ENCODE measurements at places on chromosomes 16 and 17.

DNA sequence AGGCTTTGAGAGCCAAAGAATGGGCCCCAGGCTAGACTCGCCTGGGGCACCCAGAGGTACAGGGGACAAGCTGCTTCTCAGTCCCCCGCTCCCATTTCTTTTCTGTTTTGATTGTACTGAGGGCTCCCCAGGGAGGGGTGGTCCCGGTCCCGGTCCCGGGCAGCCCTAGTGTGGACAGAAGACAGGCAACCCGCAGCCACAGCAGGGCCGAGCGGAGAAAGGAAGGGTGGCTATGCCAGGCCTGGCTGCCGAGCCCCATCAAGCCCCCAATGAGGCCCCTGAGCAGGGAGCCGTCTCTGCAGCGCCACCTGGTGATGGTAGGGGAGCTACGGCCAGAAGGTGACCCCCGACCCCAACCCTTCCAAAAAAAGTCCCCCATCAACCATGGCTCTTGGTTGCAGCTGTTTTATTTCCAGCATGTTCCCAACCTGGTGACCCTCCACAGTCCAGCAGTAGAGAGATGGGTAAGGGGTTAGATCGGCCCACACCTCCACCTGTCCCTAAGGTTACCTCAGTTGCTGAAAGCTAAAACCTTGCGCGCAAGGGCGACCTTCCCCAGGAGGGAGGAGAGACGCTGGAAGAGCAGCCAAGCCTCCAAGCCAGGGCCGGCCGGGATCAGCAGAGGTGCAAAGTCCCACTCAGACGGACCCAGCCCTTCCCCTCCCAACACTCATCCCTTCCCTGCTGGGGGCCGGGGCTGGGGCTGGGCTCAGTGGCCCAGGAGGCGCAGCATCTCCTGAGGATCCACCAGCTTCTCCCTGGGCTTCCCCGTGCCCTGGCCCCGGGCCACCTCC lies 2.6 kb upstream of the GRIN2C start:
- peak; percentile 64 for DNase-seq

GRCh38 chr16:82358606-82359221 lies 188.7 kb upstream of the MPHOSPH6 start:
- DNase-seq: no peak

GRCh38 chr16:60027351-60027750 lies 1293.2 kb upstream of the GOT2 start:
- no peak for DNase-seq

GRCh38 chr16:28823291-28823872 lies 583 bp downstream of the ATXN2L start:
- no peak for DNase-seq

DNA sequence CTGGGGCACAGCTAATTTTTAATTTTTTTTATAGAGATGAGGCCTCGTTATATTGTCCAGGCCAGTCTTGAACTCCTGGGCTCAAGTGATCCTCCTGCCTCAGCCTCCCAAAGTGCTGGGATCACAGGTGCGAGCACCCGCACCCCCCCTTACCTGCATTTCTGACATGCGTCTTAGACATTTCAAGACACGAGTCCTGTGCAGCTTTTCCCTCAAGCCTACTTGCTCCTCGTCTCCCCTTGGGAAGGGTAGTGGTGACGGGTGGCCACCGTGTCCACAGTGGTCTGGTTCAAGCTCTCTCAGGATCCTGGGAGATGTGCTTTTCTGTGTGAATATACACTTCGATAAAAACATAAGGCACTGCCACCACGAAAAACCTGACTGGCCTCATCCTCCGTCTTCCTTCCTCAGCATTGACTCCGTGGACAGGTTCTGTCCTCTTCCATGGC lies 9.6 kb downstream of the CANT1 start:
- no peak for DNase-seq

DNA sequence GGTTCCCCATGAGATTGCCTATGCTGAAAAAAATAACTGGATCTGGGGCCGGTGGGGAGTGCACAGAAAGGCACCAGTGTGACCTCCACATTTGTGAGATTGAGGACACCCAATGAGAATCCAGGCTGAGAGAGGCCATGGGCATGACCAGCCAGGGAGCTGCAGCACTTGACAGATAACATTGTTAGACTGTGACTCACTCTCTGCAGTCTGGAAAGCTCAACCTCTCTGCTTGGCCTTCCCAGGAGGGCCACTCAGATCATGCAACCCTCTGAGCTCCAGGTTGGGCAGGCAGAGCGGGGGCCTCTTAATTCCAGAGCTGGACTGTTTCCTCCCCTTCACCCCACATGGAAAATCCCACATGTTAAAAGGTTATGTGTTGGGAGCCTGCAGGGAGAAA lies 30.1 kb downstream of the FZD2 start:
- DNase-seq: peak; percentile 64

GRCh38 chr17:74859459-74860228 lies at the start of gene GRIN2C:
GRIN2C (minus strand) TSS chr17:74859885; CDS start chr17:74855092, 4,793 bp downstream.
- no peak for DNase-seq

- no peak for DNase-seq
These were observed 2.4 kb downstream of the FBRS start for GRCh38 chr16:30660424-30661261.

GRCh38 chr16:12193692-12194091 lies 217.2 kb downstream of the SNX29 start:
- DNase-seq: no peak

GRCh38 chr17:71530248-71530647 lies 590.6 kb upstream of the SOX9 start:
- no peak for DNase-seq

DNA sequence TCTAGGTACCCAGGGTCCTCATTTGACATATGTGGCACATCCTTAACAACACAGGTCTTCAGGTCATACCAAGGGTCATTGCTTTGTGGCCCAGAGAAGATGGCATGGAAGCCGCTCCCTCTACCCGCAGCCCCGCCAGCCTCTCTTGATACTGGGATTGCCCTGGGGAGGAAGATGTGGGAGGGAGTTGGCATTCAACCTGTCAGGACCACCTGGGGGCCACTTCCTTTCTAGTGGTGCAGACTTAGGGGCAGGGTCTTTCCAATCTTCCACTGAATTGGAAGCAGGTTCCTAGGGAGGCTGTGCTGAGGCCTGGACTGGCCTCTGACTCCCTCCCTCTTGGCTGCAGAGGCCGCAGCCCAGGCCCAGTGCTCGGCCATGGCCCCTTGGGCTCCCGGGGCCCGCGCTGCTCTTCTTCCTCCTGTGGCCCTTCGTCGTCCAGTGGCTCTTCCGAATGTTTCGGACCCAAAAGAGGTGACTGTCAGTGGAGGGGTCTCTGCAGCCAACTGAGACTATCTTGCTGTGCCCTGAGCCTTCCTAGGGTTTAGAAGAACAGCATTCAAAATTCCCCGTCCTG lies 5.1 kb upstream of the HEXIM1 start:
- no peak for DNase-seq

DNA sequence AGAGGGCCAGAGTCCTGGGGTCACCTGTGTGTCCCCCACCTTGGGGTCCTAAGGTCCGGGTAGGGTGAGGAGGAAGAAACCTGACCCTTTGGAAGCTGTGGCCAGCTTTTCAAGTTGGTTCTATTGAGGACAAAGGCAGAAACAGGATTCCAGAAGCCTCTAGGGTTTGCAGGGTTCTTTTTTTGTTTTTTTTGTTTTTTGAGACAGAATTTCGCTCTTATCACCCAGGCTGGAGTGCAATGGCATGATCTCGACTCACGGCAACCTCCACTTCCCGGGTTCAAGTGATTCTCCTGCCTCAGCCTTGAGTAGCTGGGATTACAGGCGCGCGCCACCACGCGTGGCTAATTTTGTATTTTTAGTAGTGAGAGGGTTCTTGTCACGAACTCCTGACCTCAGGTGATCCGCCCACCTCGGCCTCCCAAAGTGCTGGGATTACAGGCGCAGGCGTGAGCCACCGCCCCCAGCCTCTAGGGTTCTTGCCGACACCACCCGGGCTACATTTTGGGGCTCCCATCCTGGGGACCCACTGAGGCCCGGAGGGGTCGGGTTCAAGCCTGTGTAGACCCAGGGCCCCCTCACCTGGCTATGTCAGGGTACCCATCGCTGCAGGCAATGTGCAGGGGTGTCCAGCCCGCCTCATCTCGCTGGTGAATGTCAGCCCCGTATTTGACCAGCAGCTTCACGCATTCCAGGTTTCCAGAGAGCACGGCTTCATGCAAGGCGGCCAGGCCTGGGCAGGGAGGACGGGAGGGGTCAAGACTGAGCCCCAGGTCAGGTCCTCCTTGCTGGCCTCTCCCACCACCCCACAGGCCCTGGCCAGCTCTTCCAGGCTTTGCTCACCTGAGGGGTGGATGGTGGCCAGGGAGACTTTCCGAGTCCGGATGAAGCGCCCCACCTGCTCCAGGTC lies 674 bp downstream of the PPP1R27 start:
- peak; percentile 9 for DNase-seq

DNA sequence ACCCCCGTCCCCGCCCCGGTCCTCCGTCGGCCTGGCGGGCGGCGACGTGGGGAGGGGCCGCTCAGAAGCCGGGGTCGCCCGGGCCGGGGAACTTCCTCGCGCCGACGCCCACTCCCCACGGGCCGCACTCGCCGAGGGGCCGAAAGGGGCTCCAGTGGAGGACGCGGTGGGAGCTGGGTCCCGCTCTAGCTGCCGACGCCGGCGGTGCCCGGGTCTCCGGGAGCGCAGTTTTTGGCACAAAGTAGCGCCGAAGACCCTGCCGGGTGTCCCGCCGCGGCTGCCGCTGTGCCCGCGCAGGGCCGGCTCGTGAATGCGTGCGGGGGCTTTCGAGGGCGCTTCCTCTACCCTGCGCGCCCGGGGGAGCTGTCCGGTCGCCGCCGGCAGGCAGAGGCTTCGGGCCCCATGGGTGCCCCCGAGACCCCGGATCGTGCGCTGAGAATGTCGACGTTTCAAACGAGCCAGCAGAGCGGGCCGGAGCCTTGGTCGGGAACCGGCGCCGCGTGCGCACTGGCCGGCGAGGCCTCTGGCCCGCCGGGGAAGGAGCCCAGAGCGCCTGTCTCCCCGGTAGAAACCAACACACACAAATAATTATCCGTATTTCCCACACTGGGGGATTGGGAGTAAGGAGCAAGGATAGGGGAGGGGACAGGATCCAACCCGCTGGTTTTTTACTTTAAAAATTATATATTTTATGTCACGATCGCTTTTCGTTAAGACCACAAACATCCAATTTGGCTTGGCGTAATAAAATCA lies 46.6 kb upstream of the SLC38A10 start:
- no peak for DNase-seq

DNA sequence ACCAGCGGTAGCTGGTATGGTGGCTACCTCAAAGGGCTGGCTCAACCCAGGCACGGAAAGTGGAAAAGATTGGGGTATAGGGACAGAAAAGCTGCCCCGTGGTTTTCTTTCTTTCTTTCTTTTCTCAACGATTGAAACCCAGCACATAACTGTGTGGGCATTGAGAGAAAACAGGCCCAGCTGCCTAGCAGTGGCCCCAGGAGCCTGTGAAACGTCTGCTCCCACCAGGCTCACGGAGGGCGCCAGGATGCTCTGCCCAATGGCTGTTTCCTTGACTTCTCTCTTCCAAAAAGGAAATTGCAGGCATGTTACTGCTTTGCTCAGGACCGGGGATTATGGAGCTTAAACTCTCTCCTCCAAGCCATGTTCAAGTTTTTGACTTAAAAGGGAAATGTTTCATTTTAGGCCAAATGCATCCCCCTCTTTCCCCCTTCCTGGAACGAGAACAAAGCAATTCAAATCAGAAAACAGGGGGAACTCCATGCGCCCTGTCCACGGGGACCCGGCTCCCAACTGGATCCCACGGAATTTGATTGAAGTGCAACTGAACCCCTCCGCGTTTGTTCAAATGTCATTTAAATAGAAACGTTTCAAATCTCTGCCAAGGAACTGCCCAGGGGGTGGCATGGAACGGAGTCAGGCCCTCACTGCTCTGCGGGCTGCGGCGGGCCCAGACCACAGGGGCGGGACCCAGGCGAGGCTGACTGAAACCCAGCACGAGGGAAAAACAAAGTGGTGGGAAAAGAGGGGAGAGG lies 133.5 kb downstream of the RGS9 start:
- DNase-seq: peak; percentile 71

GRCh38 chr17:5405400-5405799 lies 14.1 kb downstream of the NUP88 start:
- DNase-seq: no peak

DNA sequence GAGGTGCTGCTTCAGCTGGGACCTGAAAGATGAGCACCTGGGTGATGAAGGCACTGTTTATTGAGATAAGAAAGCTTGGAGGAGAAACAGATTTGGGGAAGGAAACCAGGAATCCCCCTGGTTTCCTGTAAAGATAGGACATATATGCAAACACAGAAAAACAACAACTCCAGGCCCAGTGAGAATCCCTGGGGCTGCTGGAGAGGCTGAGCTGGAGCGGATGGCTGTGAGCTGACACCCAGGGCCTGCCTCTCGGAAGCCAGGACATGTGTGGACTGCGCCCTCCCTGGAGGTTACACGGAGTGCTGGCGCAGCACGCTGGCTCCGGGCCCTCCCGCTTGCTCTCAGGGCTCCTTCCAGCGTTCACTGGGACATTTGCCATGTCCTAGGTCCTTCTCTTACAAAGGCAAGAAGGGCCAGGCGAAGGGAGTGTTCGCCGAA lies 57.5 kb downstream of the CYB5B start:
- DNase-seq: peak; percentile 90

DNA sequence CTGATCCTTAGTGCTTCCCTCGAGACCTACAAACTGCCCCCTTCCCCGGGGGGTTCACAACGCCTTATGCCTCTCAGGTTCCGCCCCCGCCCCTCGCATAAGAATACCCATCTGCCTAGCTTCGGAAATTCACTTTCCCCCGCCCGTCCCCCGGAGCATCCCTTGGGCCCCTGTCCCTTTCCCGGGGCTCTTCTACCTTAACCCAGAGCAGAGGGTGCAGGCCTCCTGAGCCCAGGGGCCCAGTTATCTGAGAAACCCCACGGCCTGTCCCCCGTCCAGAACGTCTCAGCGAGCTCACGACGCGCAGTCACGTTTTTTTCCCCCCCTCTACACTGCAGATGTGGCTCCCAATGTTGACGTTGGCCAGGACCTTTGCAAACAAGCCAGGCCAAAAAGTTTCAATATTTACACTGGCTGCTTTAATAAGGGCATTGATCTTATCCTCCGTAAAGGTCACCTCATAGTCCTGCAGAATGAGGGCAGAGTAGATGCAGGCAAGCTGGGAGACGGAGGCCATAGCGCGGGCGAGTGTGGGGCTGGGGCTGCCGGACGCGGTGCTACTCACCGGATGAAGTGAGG lies 1.4 kb upstream of the NBR1 start:
- DNase-seq: peak; percentile 57

- no peak for DNase-seq
These were observed 726 bp upstream of the SLC13A5 start for GRCh38 chr17:6713918-6714271.

GRCh38 chr16:73427164-73427563 lies 379.2 kb upstream of the ZFHX3 start:
- DNase-seq: no peak

- DNase-seq: no peak
These were observed 291.2 kb downstream of the CDH11 start for GRCh38 chr16:64830653-64831052.
